ENCODE measurements at places on chromosomes 1 and 21.

GRCh38 chr1:30089024-30089430, 634.4 kb downstream of the MATN1 start:
- DNase-seq = peak; percentile 8

DNA sequence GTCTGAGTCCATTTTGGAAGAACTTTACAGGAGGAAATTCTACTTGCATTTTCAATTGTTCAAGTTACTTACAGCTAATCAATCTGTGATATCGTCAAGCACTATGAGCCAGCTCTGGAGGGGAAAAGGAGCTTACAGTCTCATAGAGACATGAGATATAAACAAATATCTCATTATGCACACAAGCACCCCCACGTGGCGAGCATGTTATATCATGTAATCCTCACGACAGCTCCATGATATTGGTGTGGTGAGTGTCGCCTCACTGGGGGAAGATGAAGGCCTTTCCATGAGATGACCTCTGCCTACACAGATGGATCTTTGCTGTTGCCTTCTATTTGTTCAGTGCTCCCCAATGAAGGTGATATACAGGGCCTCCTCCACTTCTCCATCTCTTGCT, 34.6 kb downstream of the TNR start:
- no peak for DNase-seq

DNA sequence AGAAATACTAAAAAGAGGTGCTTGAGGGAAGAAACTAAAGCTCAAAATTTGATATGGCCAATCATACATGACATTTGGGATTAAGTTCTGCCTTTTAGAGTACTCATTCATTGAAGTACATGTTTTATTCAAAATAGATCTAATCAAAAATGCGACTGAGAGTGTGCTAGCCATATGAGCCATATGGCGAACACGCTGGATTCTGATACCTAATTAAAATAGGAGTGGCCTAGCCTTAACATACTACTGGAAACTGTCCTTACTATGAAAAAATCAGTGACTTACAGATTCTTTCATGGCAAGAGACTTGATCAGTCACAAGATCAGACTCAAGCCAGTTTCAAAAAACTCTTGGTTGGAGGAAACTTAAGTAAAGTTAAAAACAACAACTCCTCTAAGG, 73.9 kb downstream of the PTGER3 start:
- no peak for DNase-seq

- no peak for DNase-seq
Observed at GRCh38 chr21:16376673-16377072, 646.9 kb downstream of the USP25 start.

DNA sequence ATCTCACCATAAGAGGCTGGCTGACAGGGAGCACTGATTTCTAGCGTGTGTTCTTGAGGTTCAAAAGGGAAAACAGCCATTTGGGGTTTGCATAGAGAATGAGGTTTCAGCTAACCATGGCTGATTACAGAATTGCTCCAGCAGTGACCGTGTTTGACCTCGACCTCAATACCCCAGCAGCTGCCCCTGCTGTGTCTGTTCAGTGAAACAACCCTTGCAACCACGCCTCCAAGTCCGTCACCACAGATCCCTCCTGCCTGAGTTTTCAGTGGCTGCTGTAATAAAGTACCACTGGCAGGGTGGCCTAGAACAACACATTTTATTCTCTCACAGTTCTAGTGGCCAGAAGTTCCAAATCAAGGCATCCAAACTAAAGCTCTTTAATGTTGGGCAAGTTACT, 147.7 kb downstream of the HUNK start:
- DNase-seq = no peak

- no peak for DNase-seq
Observed at GRCh38 chr21:33752260-33752659, 110.0 kb downstream of the ITSN1 start.

DNA sequence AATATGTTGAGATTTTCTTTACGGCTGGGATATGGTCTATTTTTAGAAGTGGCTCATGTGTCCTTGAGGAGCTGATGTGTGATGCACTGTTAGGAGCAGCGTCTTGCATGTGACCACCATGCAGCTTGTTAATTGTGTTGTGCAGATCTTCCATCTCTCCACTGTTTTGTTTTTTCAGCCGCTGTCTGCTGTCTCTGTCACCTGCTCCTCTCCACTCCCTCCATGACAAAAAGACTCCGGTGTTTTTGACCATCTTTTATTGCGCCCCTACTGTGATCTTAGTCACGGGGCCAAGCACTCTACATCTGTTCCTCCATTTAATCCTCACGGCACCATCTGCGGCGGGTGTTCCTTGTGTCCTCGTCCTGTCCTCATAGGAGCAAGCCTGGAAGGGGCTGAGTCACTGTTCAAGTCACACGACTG, 51.8 kb downstream of the ADARB1 start:
- DNase-seq = no peak

- peak; percentile 70 for DNase-seq
Observed at GRCh38 chr21:33940164-33940880, 24.7 kb upstream of the ATP5PO start.

DNA sequence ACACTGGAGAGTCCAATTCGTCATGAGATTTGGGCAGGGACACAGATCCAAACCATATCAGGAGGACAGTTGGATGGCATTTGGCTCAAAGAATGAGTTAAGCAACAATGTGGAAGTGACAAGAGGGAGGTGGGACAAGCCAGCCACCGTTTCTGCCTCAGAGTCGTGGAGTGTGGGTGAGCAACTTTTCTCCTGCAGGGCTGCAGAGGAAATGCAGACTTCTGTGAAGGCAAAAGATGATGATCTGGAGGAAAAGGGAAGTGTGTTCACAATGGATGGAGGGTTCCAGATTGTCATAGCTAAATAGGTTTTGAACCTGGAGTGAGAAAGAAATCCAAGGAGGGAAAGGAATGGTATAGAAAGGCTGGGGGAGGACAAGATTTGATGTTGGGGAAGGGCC, 16.4 kb upstream of the KANK4 start:
- no peak for DNase-seq

GRCh38 chr1:8398086-8398485, 80.2 kb downstream of the SLC45A1 start:
- DNase-seq = no peak

DNA sequence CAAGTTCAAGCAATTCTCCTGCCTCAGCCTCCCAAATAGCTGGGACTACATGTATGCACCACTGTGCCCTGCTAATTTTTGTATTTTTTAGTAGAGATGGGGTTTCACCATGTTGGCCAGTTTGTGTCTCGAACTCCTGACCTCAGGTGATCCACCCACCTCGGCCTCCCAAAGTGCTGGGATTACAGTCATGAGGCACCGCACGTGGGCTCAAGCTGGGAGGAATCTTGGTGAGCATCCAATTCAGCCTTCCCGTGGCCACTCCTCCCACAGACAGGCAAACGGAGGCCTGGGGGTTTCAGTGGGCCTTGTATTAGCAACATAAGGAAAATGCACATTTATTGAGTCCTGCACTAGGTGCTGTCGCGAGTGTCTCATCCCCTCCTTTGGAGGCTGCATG, 24.5 kb upstream of the VWA5B1 start:
- DNase-seq = peak; percentile 23

DNA sequence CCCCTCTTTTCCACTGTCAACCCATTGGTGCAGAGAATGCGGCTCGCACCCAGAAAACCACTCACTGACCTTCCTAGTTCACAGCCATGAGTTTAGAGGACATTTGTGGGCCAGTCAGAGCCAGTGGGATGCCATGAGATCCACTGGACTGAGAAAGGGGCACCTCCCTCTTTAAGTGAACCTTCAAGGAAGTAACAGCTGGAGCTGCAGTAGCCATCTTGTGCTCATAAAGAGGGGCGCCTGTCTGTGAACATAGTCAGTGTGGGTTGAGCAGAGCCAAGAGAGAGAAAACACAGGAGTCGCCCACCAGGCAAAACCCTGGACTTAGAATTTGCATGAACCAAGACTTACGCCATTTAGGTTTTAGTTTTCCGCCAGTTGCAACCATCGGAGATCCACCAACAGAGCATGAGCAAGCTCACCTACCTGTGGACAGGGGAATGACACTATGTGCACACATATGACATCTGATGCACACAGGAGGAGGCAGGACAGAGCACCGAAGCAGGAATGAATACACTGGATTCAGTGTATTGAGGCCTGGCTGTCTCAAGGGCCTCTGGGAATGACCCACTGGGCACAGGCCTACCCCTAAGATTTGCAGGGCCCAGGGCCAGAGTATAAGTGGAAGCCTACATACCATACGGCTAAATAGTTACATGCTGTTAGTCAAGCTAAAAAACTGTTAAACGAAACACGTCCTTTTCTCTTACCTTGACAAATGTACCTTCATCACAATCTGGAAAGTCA, 151.6 kb downstream of the GRIK3 start:
- DNase-seq = no peak

DNA sequence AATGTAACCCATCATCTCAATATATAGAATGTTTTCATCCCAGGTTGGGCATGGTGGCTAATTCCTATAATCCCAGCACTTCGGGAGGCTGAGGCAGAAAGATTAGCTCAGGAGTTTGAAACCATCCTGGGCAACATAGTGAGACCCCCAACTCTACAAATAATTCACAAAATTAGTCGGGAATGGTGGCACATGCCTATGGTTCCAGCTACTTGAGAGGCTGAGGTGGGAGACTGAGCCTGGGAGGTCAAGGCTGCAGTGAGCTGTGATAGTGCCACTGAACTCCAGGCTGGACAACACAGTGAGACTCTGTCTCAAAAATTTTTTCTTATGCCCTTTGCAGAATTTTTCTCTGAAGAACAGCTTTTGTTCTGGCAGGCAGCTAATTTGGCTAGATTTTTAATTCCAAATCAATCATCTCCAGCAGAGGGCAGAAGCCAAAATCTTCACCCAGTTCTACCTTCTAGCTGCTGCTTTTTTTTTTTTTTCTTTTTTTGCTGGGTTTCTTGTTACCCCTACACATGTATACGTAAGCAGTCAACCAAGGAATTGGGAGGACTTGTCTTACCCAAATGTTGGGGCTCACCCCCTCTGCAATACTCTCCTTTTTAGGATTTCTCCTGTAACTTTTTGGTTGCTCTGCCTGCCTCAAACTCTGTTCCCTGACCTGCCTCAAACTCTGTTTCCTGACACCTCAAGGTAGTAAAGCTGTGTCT, 2.7 kb upstream of the RAD54L start:
- peak; percentile 22 for DNase-seq

GRCh38 chr1:233183226-233184020, 112.1 kb downstream of the PCNX2 start:
- peak; percentile 81 for DNase-seq
